Activated gamma-delta T cell treated with anti-CD3 and anti-CD28 coated beads, Interleukin-2, amount 50 U/mL, for 16 hours (primary cell): ENCODE measurements at places on chromosomes 2 and 18.

GRCh38 chr2:157182834-157183396 is 74.6 kb upstream of the GALNT5 start:
- no peak for DNase-seq

DNA sequence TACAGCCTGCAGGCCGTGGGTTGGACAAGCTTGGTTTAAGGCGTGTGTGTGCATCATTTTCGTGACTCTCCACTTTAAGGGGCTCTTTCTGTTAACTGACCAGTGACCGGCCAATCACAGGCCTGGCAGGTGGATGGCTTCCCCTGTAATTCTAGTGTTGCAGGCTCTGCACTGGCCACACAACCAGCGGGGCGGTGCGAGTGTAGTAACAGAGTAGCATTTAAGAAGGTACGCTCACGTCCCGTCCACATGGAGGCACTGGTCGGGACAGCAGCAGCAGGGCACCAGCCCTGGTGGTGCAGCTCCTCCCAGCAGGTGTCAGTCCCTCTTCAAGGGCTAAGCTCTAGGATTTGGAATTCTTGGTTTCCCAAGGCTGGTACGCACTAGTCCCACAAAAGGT is 8.0 kb upstream of the ANO7 start:
- no peak for DNase-seq

DNA sequence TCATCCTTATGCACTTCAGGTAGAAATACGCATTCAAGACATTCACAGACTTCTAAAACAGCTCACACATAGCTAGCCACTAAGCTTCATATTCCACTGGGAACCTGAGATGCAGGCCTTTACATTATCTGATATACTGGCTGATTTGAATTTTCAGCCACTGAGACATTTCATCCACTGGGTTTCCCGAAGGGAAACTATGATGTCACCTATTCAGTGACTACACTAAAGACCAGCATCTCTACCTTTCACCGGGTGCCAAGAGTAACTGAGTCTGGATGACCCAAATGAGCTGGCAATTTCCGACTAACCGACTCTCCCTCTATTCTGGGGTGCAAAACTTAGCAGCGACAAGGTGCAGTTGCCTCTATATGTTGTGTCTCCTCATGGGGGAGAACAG is 31.8 kb upstream of the SP140L start:
- no peak for DNase-seq

GRCh38 chr2:202758604-202759003 is 113.0 kb downstream of the ICA1L start:
- no peak for DNase-seq

- no peak for DNase-seq
Observed at GRCh38 chr2:128315122-128315828, 3.4 kb downstream of the HS6ST1 start.

DNA sequence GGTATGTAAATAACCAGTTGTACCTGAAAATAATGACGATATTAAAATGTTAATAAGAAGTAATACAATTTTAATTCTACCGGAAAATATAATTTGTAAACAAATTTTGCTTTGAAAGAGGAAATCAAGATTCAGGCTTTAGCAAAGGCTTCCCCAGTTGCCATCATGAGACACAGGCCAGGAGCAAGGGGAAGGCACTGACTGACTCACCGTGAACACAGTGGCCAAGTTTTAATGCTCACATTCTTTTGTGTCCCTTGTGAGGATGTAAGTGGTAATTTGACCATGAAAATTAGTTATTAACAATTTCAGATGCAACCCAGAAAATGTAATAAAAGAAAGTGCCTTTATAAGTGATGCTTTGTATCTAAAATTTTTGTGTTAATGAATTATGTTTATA is 164.1 kb downstream of the GREB1L start:
- DNase-seq: no peak

GRCh38 chr2:232170396-232170795 is 208.2 kb upstream of the ALPP start:
- DNase-seq: no peak

- no peak for DNase-seq
Observed at GRCh38 chr2:121049131-121049530, 235.9 kb downstream of the TFCP2L1 start.

- DNase-seq: no peak
Observed at GRCh38 chr2:73970850-73971471, 13.7 kb upstream of the TET3 start.

DNA sequence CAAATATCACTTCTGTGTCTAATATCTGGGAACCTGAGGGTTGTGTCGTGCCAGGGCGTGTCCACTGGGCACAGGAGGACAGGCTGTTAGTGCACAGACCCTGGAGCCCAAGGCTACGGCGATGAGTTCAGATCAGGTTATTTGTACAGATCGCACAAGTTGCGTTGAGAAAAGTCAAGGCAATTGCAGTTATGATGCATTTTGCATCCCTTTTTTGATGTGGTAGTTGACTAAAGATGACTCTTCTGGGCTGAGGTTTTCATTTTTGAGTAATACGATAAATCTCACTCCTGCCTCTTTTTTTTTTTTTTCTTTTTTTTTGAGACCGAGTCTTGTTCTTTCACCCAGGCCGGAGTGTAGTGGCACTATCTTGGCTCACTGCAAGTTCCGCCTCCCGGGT is 7.2 kb downstream of the RBFA start:
- no peak for DNase-seq

DNA sequence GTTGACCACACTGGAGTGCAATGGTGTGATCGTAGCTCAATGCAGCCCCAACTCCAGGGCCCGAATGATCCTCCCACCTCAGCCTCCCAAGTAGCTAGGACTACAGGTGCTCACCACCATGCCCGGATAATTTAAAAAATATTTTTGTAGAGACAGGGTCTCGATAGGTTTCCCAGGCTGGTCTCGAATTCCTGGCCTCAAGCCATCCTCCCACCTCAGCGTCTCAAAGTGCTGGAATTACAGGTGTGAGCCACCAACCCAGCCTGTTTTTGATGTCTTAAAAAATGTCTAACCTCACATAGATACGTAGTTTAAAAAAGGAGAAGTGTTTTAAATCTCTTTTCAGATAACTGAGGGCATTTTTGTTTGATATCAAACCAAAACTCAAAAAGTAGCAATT is 37.6 kb downstream of the IMPA2 start:
- DNase-seq: no peak

DNA sequence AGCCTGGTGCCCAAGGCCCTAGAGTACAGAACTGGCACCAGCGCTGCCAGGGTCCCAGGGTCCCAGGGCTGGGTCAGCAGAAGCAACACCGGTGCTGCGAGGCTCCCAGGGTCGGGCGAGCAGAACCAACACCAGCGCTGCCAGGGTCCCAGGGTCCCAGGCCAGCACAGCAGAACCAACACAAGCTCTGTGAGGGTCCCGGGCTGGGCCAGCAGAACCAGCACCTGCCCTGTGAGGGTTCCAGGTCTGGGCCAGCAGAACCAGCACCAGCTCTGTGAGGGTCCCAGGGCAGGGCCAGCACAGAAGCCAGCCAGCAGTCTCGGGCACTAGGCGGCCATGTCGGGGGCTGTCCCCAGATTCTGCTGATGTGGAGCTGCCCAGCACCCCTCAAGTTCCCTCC is 93.1 kb downstream of the GALR1 start:
- no peak for DNase-seq

DNA sequence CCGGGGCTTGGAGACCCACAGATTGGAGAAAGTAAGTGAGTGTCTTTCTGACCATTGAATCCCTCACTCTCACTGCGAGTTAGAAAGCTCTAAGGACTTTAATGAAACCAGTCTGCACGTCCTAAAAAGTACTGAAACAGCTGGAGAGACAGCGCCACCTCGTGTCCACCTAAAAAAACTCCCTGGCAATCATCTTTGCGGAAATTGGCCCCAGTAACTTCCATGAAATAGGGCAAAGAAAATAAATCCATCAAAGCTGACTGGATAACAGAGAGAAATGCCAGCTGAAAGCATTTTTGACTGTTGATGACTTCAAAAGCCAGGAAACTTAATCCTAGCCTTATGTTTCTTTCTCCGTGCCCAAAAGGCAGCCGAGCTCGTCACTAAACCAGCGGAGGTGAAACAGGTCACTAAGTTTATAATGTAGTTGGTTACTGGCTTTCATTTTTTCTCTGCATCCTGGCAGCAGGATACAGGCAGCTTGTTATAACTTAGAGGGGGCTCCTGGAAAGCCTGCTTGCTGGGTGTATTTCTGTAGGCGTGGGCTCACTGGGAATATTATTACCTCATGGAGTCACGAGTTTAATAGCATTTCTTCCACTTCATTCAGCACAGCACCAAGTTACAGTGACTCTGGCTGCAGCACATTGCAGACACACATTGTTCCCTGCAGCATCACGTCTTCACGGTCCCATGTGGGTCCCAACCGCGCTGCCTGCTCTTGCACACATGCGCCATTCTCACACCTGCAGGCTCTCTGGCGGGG is 266.5 kb downstream of the HRH4 start:
- DNase-seq: peak; percentile 12

GRCh38 chr2:159051661-159052060 is 83.2 kb downstream of the TANC1 start:
- DNase-seq: no peak
